ENCODE measurements at places on chromosomes 13 and 19. TPM values are rescaled to one million over a fixed set of nuclear protein-coding genes. Genes with fewer than 3 reads are reported as not detected.

EVI5L gene
- total RNA-seq = 1.3 TPM

PNMA8A gene
- 13.1 TPM for total RNA-seq

RNF17 gene
- not detected for total RNA-seq

VSTM1 gene
- total RNA-seq = 0.57 TPM

ZNF528 gene
- total RNA-seq = not detected

TJP3 gene
- 0.73 TPM for total RNA-seq

RANBP3 gene
- 43.6 TPM for total RNA-seq

KLF12 gene
- total RNA-seq = 1.9 TPM

CLDN10 gene
- total RNA-seq = 0.22 TPM

TEX29 gene
- total RNA-seq = 0.17 TPM

CNN2 gene
- 58.7 TPM for total RNA-seq

FBN3 gene
- total RNA-seq = not detected

NCAN gene
- total RNA-seq = 0.03 TPM

RAB3A gene
- 0.94 TPM for total RNA-seq

PRSS57 gene
- 0.09 TPM for total RNA-seq

COX6B2 gene
- total RNA-seq = 0.93 TPM

MYPOP gene
- total RNA-seq = 5.3 TPM

C1QTNF9B gene
- not detected for total RNA-seq

THAP8 gene
- total RNA-seq = 7.1 TPM

RFPL4A gene
- 0.33 TPM for total RNA-seq

KCNJ14 gene
- 2.1 TPM for total RNA-seq

C1QTNF9 gene
- not detected for total RNA-seq

BRSK1 gene
- total RNA-seq = 5.4 TPM

SCN1B gene
- 17.4 TPM for total RNA-seq

LHB gene
- total RNA-seq = not detected

KLHL26 gene
- 4.4 TPM for total RNA-seq

SGTA gene
- 72.7 TPM for total RNA-seq

CDC42EP5 gene
- not detected for total RNA-seq

RXFP2 gene
- total RNA-seq = not detected

PRX gene
- total RNA-seq = 1.4 TPM

MTIF3 gene
- 21.3 TPM for total RNA-seq

TNNT1 gene
- 141 TPM for total RNA-seq

PSG7 gene
- 0.09 TPM for total RNA-seq

UBAC2 gene
- 58.5 TPM for total RNA-seq

ERF gene
- 115 TPM for total RNA-seq

CRTC1 gene
- total RNA-seq = 2.2 TPM

LGALS4 gene
- total RNA-seq = 0.77 TPM

MIA gene
- not detected for total RNA-seq

IGFL1 gene
- total RNA-seq = 2.6 TPM

SULT2B1 gene
- total RNA-seq = 17.3 TPM

IRS2 gene
- total RNA-seq = 13.9 TPM

B3GNT3 gene
- 3.2 TPM for total RNA-seq

NCR1 gene
- total RNA-seq = not detected

ZNF559 gene
- 3.9 TPM for total RNA-seq

CYP4F3 gene
- total RNA-seq = 2.6 TPM

FUZ gene
- 17.0 TPM for total RNA-seq

MRPS31 gene
- 16.6 TPM for total RNA-seq

All from A549 treated with DMSO at 1 μM for 4 hours (cell line).